ENCODE measurements at places on chromosomes 7 and 10. TPM values are rescaled to one million over a fixed set of nuclear protein-coding genes. Genes with fewer than 3 reads are reported as not detected.

GRCh38 chr10:43056568-43057011 is 20.3 kb upstream of the RET start:
- no peaks in the 10 kb centered on the region for H3K27me3 ChIP-seq
- H3K36me3 ChIP-seq, result no peaks in the 10 kb centered on the region
- H3K4me3 ChIP-seq, result no peak overlapping the region
- H3K27ac ChIP-seq, result no peak overlapping the region
- H3K4me1 ChIP-seq, result no peaks in the 10 kb centered on the region

PNLIP gene
- total RNA-seq, result not detected

DNA sequence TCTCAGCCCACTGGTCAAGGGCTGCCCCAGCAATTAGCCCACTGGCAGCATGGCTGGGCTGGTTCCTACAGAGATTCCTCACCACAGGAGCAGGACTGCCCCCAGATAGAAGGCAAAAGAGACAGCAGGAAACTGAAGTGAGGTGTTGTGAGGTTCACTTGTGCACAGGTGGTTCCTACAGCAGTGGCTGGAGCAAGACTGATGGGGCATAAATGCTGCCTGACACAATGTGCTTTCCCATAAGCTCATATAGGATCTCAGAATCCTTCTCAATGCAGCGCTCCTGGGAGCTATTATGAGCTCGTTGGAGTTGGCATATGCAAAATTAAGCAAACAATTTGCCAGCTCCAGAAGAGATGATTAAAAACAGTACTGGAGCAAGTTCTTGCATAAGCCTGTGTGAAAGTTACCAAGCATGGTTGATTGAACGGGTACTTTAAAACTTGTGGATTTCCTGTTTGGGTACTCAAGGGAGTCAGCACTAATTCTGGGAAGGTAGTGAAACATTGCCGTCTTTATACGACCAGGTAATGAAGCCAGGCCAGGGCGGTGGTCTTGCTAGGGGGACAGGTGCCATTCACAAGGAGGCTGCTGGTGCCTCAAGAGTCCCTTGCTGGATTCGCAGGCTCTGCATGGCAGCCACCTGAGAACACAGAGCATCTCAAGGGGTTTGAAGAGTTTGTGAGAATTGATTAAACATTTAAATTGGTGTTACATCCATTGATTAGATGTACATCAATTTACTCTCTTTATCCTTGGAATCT is 20.3 kb upstream of the PRKCQ start:
- H3K27me3 ChIP-seq, result no peaks in the 10 kb centered on the region
- no peak overlapping the region for H3K4me3 ChIP-seq
- H3K4me1 ChIP-seq, result no peaks in the 10 kb centered on the region

MAT1A gene
- not detected for total RNA-seq

GRCh38 chr10:104844073-104844472 is 203.0 kb downstream of the SORCS3 start:
- H3K4me3 ChIP-seq, result no peak overlapping the region
- no peaks in the 10 kb centered on the region for H3K36me3 ChIP-seq
- no peak overlapping the region for H3K27ac ChIP-seq
- no peak for DNase-seq
- no peaks in the 10 kb centered on the region for H3K4me1 ChIP-seq
- H3K27me3 ChIP-seq, result no peaks in the 10 kb centered on the region

- DNase-seq, result no peak
- H3K36me3 ChIP-seq, result no peaks in the 10 kb centered on the region
- no peak overlapping the region for H3K27ac ChIP-seq
- H3K4me3 ChIP-seq, result no peak overlapping the region
- H3K27me3 ChIP-seq, result no peaks in the 10 kb centered on the region
These were observed 52.6 kb downstream of the LRRC72 start for GRCh38 chr7:16579216-16579615.

- DNase-seq, result no peak
- no peaks in the 10 kb centered on the region for H3K4me1 ChIP-seq
- no peak overlapping the region for H3K4me3 ChIP-seq
These were observed 585.6 kb downstream of the SUGCT start for GRCh38 chr7:40720416-40720815.

DNA sequence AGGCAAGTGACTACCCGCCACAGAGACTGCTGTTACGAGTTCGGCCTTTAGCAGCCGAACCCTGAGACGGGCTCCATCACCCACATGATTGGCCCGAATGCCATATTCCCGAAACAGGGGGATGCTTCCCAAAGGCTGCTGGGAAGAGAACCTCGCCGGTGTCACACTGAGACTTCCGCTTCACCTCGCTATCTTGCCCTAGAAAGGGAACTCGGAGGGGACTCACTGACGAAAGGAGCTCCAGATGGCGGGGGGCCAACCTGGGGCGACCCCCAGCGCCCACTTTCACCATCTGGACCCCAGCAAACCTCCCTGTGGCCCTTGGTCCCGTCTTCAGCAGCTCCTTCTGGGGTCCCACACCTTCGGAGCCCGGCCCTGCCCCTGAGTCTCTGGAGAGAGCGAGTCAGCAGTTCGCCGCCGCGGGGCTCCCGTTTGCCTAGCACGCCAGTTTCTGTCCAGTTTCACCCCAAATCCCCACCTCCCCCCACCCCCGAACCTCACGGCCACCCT is 529 bp downstream of the HPS1 start:
- H3K36me3 ChIP-seq, result no peaks in the 10 kb centered on the region
- H3K27ac ChIP-seq, result peak overlapping the region; percentile 97
- peak overlapping the region; percentile 98 for H3K4me3 ChIP-seq
- peak; percentile 46 for DNase-seq
- peaks cover 5% of the 10 kb centered on the region for H3K4me1 ChIP-seq

DNA sequence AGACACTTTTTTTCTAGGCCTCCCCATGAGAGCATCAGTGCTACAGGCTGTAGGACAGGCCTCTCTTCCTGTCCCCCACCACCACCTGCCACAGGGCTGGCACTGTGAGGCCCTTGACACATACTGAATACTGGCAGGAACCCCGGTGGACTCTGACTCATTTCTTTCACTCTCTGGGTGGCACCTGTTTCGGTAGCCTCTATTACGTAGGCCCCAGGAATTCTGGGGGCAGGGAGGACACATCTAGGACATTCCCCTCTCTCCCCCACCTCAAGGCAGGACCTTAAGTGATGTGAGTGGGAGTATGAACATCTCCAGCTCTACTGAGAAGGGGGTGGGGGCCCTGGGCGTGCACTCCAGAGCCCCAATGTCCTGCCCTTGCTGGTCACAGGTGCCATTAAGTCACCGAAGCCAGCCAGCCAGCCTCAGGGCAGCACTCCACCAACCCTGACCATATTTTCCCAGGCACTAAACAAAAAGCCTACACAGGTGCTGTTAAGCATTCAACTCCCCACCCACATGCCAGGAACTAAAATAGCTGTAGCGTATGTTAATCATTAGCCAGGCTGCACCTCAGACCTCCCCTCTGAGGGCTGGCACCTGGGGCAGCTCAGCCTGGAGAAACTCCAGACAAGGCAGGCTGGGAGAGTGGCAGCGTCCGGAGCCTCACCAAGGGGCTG is 8.9 kb downstream of the ANXA11 start:
- peak; percentile 90 for DNase-seq
- H3K27ac ChIP-seq, result peak overlapping the region; percentile 100
- no peaks in the 10 kb centered on the region for H3K27me3 ChIP-seq
- peaks cover 69% of the 10 kb centered on the region for H3K4me1 ChIP-seq
- no peak overlapping the region for H3K4me3 ChIP-seq

FAM241B gene
- total RNA-seq, result not detected

MMD2 gene
- total RNA-seq, result not detected

Measured in transverse colon (tissue), 4 donors.